Activated naive CD8-positive, alpha-beta T cell treated with anti-CD3 and anti-CD28 coated beads for 36 hours (primary cell): ENCODE measurements at places on chromosomes 11 and 22. TPM values are rescaled to one million over a fixed set of nuclear protein-coding genes. Genes with fewer than 3 reads are reported as not detected.

- no peak for DNase-seq
Measured at GRCh38 chr11:28472904-28473303, 364.7 kb downstream of the METTL15 start.

GRCh38 chr11:11169715-11170351, 183.2 kb downstream of the CSNK2A3 start:
- DNase-seq: no peak

GRCh38 chr11:59532620-59533019, 21.3 kb downstream of the OR4D9 start:
- DNase-seq: no peak

DNA sequence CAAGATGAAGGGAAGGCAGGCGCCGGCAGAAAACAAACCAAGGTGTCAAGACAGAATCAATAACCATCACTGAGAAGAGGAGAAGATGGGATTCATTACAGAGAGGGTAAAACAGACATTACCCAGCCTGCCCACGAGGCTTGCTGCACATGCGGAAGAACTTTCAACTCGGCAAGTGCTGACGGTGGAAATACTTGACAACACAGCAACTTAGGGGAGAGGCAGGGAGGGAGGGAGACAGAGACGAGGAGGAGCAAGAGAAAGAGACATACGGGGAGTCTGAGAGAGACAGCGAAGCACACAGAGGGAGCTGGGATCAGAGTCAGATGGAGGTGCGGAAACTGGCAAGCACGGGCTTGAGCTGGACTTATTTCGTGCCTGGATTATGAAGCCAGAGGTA, 129.3 kb upstream of the NECTIN1 start:
- no peak for DNase-seq

DNA sequence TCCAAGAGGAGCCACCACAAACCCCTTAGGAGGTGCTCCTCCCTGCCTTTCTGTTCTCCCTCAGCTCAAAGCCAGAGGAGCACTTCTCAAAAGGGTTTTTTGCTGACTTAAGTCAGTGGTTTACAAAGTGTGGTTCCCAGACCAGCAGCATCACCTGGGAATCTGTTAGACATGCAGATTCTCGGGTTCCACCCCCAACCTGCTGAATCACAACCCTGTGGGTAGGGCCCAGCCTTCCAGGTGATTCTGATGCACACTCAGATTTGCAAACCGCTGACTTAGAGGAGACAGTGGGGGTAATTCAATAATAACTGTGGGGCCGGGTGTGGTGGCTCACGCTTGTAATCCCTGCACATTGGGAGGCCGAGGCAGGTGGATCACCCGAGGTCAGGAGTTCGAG, 22.8 kb downstream of the CREB3L1 start:
- no peak for DNase-seq

TUBA8 gene
- 1.5 TPM for total RNA-seq

MS4A12 gene
- total RNA-seq: not detected

- DNase-seq: no peak
Measured at GRCh38 chr11:48103621-48104567, 112.7 kb upstream of the OR4B1 start.

DNA sequence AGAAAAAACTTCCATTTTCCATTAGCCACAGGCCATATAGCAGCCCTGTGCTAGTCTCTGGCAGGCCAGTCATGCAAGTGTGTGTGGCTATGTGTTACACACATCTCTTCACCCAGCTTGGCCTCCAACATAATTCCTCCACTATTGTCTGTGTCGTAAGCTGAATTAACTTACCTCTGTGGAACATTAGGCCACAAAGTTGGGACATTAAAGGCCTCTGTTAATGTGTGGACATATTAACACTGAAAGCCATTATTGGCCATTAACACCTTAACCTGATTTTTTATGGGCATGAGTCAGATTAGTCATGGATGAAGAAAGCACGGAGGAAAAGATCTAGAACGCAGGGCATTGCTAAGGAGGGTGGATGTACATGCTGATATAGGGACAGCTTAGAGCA, 100.1 kb downstream of the DBX1 start:
- DNase-seq: no peak

DNA sequence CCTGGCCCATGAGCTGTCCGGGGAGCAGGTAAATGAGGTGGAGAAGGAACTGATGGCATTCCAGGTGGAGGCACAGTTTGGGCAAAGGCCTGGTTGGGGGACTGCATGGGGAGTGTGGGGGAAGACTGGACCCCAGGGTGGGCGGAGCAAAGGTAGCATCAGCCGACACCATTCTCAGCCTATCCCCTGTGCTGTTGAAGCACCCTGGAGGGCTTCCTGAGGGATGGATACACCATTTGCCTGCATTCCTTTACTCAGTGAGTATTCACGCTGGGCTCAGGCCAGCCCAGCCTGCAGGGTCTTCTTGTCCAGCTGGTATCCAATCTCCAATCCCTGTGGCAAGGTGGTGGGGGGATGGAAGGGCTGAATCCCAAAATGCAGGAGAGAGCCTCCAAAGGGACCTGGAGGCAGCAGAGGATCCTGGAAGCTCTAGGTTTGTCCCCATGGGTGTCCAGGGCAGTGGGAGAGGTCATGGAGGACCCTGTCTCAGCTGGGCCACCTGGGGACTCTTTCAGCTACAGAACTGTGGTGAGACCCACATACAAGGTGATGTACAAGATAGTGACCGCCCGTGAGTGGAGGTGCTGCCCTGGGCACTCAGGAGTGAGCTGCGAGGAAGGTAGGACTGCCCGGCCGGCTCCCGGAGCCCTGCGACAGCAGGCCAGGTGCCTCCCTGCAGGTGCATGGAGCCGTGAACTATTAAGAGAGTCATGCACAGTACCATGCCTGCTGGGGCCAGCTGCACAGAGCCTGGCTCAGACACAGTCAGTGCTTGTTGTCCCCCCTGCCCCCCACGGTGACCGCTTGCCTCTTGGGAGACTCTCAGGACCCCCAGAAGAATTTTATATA, 9.5 kb downstream of the EMID1 start:
- DNase-seq: no peak

- DNase-seq: no peak
Measured at GRCh38 chr11:8613036-8613435, 19.0 kb upstream of the STK33 start.

RFPL1 gene
- total RNA-seq: not detected
